ENCODE measurements at places on chromosomes 5 and 9. TPM values are rescaled to one million over a fixed set of nuclear protein-coding genes. Genes with fewer than 3 reads are reported as not detected.

DNA sequence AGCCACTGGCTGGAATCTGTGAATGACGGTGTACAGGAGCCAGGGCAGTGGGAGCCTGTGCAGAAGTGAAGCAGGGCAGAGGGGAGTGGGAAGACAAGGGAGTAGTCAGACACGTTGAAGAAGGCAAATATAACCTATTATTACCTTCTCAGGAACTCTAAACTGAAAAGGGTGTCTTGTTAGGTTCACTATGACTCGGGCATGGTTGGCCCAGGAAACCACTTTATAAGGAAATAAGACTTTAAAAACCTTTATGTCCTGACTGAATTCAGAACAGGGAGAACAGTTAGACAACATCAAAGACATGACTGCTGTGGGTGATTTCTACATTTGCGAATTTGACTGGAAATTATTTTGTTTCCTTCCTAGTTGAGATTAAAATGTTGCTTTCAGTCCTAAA, 107.5 kb downstream of the ACER2 start:
- DNase-seq: no peak

GRCh38 chr9:26321935-26322334, 570.7 kb downstream of the CAAP1 start:
- no peak for DNase-seq

- DNase-seq: no peak
Measured at GRCh38 chr9:85738509-85738908, 3.2 kb downstream of the AGTPBP1 start.

DNA sequence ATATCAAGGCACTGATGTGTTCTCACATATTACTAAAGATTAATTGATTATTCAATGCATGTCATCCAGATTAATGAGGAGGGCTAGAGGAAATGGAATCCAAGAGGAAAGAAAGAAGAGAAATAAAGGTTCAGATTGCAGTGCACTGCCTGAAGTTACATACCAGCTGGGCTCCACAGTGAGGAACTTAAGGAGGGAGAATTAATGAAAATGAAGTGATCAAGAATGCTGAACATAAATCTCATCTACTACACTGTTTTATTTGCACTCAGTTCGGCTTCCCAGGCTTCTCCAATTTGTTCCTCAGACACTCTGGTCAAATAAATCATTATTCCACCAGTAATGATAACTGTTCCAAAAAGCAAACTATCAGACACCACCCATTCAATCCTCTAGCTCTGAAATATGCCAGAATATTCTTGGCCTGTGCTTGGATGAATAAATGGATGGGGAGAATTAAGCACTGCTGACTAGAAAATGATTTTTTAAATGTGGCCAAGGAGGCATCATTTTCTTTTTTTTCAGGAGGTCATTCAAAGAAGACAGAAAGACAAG, 88.6 kb upstream of the FBN2 start:
- no peak for DNase-seq

BNC2 gene
- 1.3 TPM for polyA plus RNA-seq
